ENCODE measurements at places on chromosomes 6 and 20.

DNA sequence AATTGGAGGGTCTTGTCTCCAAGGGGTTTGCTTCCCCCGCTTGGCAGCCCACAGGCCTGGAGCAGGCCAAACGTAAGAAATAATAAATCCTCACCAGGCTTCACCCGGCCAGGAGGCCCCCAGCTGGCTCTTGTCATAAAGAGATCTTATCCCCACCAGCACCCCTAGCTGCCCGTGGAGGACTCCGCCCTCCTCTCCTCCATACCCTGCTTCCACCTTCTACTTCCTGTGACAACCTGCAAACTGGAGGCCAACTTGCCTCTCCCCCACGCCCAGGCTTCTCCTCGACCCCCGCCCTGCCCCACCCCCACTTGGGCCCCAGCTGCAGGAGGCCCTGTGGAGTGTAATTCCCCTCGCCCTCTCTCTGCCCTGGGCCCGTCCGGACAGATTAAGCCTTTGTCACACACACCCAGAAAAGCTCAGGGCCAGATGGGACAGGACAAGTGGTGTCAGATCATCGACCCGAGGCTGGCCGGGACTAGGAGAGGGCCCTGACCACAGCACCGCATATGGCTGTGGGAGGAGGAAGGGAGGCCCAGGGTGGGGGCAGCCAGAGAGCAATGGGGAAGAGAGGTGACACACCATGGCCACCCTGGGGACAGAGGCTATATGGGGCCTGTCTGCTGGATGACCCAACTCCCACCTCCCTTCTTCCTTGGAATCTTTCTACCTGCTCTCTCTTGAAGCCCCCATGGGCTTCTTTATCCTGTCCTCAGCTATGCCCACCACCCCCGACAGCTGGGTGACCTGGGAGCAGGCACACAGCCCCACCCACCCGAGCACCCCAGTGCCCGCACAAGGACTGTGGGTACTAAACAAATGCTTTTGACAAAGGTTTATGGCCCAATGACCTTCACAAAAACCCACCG lies 3.9 kb downstream of the NOL4L start:
- DNase-seq, result no peak

GRCh38 chr6:106939848-106940247 lies 34.7 kb downstream of the CD24 start:
- no peak for DNase-seq

DNA sequence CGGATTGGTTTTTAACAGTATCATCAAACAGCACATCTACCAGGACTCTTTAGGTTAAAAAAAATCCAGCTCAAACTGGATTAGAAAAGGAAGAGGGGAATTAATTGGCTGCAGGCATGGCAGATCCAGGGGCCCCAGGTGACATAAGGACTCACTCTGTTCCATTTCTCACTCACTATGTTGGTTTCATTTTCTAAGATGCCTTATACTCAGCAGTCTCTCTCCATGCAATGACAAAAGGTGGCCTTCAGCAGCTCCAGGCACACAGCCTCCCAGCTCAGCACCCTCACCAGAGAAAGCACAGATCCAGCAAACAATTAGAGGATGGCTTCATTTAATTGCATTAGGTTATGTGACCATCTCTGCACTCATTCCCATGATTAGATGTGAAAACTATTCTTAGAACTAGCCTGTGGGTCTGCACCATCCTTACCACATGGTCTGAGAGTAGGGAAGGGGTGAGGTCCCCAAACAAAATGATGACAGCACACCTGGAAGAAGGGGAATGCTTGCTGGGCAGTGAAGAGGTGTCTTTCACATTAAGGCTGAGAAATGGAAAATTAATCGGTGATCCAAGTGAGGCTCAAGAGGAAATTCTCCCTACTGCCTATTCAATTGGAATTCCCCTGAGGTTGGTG lies 243.1 kb downstream of the CDH26 start:
- no peak for DNase-seq

DNA sequence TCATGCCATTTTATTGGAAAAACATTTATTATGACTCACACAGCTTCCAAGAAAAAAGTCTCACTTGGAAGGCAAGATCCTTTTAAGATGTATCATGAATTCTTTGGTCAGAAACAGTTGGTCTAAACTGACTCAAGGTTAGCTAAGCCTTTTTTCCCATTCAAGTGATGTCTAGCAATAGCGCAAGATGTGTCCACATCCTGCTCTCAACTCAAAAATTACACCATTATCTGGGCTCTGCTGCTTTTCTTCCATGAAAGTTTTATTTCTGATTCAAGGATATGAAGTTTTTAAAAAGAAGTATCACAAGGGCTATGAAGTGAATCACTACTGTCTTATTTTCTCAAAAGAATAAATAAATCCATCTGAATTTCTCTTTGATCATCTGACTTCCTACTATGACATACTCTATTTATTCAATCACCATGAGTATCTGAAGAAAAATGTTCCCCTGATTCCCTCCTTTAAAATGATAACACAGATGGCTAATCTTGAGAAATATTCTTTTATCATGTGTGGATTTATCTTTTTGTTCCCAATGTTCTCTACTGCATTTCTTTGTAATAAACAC lies 139.2 kb downstream of the AHI1 start:
- DNase-seq, result no peak

GRCh38 chr6:152771061-152771687 lies 20.6 kb downstream of the VIP start:
- no peak for DNase-seq

DNA sequence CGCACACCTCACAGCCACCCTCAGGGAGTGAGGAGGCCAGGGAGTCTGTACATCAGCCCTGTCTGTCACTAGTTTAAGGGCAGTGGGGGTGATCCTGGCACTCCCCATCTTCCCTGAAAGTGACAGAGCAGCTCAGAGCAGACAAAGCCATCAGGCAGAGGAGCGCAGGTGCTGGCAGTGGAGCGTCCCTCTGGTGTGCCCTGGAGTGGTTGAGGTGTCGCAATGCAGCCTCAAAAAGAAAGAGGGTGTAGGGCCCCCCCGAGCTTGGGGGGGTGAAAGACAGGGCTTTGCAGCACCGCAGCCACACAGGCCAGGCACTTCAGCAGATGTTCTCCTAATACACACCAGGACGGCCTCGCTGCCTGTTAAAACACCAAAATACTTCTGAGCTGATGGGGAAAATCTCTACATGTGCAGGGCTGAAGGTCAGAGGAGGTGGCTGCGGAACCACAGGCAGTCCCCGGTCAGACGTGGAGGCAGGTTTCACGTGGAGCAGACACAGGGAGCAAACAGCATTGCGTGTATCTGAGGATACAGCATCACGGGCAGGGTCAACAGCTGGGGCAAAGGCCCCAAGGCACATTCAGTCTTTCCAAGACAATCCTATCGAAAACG lies 69.5 kb downstream of the PREX1 start:
- DNase-seq, result no peak

- DNase-seq, result no peak
Observed at GRCh38 chr6:31681135-31681671, 336 bp upstream of the LY6G5C start.

- no peak for DNase-seq
Observed at GRCh38 chr20:19913349-19913748, 103.8 kb upstream of the NAA20 start.

GRCh38 chr20:12053353-12053752 lies 135.7 kb downstream of the BTBD3 start:
- DNase-seq, result no peak

DNA sequence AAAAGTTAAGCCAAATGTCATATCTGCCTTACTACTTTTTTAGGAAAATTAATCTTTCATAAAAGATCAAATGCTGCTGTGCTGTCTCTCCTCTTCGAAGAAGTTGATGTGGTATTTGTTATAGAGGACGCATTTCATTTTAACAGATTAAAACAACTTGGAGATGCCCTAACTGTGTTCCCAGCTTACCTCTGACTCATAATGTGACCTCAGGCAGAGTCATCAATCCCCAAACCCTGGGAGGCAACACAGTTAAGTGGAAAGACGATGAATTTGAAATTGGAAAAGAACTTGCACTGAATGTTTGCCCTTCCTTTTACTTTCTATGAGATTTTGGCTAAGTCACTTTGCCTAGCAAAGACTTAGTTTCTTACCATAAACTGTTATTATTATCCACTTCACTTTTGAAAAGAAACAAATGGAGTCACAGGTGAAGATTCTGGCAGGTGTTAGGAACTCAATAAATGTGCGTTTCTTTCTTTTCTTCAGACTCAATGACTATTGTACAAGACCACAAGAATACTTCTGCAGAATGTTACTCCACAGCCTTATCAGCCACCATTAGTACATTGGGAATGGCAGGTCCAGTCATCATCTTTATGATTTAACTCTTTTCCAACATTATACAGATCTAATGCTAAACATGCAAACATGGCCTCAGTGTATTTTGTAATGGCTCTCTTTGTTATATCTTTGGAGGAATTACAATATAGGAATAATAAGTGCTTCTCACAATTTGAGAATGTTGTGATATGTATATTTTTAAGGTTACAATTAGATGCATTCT lies 102.6 kb downstream of the COL21A1 start:
- DNase-seq, result no peak

- DNase-seq, result no peak
Observed at GRCh38 chr6:169940481-169941271, 189.3 kb downstream of the ERMARD start.

DNA sequence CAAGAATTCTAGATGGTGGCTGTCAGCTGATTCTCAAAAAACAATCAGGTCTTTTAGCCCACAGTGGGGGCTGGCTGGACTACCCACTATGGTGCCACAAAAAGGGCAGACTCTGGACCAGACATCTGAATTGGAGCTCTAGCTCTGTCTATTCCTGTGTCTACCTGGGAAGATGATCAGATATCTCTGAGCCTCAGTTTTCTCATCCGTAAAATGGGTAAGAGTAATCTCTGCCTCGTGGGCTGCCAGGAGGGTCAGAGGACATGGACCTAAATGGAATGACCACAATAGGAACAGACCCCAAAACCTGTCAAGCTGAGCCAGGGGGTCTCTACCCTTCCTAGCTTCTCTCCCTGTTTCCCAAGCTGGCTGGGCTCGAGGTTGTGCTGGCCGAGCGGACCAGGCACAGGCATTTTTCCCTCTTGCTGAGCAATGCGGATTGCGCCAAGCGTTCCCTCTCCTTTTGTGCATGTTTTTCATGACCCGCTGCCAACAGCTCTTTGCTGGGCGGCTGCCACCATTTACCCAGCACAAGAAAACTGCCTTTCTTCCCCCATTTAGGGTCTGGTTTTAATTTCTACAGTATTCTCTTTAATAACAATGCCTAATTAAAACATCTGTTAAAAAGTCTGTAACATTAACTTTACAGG lies 74.7 kb upstream of the MAFB start:
- no peak for DNase-seq

DNA sequence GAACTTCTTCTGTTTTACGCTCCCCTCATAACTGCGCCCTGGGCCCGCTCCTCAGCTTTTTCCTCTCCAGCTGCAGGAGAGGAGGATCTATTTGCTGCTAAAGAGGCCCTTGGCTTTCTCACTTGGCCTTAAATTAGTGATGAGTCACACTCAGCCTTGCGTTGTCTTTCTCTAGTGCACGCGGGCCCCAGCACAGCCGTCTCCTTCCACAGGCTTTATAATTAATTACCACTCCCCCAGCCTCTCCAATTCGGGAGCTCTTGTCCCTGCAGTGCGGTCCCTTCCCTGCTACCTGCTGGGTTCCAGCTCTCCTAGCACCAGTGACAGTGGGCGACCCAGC lies 25.2 kb downstream of the PACSIN1 start:
- peak; percentile 37 for DNase-seq

DNA sequence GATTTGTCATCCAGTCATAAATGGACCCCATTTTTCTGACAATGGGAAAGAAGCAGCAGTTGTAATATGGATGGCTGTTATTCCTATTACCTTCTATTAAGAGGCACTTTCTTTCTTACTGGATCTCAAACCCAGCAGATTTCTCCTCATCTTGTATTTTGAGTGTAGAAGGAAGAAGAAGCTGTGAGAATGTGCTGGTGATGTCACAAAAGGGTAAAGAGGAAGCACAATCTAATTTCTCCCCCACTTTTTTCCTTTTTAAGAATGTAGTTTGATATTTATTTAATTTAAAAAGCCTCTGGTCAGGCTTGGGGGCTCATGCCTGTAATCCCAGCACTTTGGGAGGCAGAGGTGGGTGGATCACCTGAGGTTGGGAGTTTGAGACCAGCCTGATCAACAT lies 100.0 kb upstream of the JARID2 start:
- no peak for DNase-seq

DNA sequence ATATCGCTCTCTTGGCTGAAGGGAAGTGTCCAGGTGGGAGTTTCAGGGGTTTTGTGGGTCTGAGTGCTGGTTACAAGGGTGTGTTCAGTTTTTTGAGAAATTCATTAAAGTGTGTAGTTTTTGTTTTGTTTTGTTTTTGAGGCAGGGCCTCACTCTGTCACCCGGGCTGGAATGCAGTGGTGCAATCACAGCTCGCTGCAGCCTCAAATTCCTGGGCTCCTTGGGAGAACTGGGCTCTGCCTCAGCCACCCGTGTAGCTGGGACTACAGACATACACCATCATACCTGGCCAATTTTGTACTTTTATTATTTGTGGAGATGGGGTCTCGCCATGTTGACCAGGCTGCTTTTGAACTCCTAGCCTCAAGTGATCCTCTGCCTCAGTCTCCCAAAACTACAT lies 51.2 kb upstream of the RALGAPA2 start:
- DNase-seq, result no peak

- DNase-seq, result no peak
Observed at GRCh38 chr6:134245706-134246105, 72.2 kb downstream of the SGK1 start.

GRCh38 chr6:151233731-151234130 lies 6.0 kb upstream of the AKAP12 start:
- no peak for DNase-seq

GRCh38 chr6:73798592-73798991 lies 102.6 kb downstream of the CD109 start:
- no peak for DNase-seq

GRCh38 chr20:55417836-55418235 lies 587.5 kb downstream of the CBLN4 start:
- DNase-seq, result no peak

- DNase-seq, result no peak
Observed at GRCh38 chr6:130037207-130037811, 18.9 kb downstream of the L3MBTL3 start.

GRCh38 chr6:90319979-90320685 lies 23.5 kb upstream of the BACH2 start:
- no peak for DNase-seq

DNA sequence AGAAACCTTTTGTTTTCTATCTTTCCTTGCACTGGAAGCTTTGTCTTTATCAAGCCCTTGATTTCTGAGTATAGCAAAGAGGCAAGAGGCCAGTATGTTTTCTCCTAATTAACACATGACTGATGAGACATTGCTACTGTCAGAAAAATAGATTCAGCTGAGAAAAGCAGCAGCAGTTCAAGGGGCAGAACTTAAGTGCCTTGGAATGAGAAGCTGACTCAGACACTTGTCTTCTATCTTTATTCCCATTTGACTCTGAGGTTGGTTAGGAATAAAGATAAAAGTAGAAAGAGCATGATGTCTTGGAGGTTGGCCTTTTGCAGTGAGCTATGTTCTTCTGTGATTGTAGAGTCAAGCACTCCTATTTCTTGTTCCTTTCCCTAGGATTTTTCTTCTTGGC lies 79.1 kb upstream of the MAN1A1 start:
- no peak for DNase-seq

GRCh38 chr6:103198386-103198785 lies 1661.3 kb downstream of the HACE1 start:
- no peak for DNase-seq
